ENCODE measurements at places on chromosomes 1 and 21. TPM values are rescaled to one million over a fixed set of nuclear protein-coding genes. Genes with fewer than 3 reads are reported as not detected.

Gene RNF186
- not detected for total RNA-seq

Gene ZNF362
- total RNA-seq: 3.1 TPM

Gene ATP1A4
- not detected for total RNA-seq

Gene GPR37L1
- not detected for total RNA-seq

Gene AIDA
- 47.6 TPM for total RNA-seq

Gene LRRC7
- total RNA-seq: under 0.01 TPM

Gene ASTN1
- total RNA-seq: under 0.01 TPM

Gene OR10Z1
- not detected for total RNA-seq

Gene HTR6
- total RNA-seq: not detected

Gene PTAFR
- total RNA-seq: under 0.01 TPM

Gene OR2L2
- not detected for total RNA-seq

Gene SEMA6C
- total RNA-seq: 1.7 TPM

Gene FBXO28
- total RNA-seq: 24.8 TPM

Measured in bronchial smooth muscle cell (primary cell).